Foreskin melanocyte (primary cell): ENCODE measurements at places on chromosomes 1 and 21.
A peak's percentile ranks its signal among the peaks of the same experiment; 100 is the strongest.

DNA sequence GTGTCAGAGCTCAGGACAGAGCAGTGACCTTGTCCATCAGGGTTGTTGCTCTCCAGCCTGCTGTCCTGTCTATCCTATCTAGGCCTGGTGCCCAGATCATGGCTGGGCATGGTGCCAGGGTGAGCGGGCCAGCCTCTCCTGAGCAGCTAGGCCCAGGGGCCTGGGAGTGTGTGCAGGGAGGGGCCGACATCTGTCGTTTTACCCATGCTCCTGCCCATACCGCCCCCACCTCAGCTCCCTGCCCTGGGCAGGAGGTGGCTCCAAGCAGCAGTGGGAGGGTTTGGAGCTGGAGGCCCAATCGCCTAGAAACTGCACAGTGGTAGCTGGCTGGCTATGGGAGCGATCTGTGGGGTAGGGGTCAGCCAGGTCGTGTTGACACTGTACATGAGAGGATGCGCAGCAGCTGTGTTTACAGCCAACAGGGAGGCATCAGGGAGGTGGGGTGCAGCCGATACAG lies 6.5 kb downstream of the INSRR start:
- no peak for DNase-seq

DNA sequence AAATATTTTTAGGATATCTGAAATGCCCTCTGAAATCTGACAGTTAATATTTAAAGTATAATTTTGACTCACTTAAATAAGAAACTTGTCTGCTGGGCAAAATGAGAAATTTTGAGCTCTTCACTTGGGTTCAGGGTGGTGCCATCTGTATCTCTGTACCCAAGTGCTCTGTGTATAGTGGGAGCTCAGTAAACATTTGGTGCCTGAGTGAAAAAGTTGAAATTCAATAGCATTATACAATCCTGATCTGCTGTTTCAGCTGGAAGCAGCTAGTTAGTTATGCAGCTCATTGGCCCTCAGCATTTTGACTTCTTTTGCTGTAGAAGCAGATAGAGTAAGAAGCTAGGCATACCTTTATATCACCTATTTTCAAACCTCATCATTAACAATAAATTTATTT lies 73.3 kb downstream of the RPE65 start:
- no peak for DNase-seq

- no peak for DNase-seq
These were observed 5.2 kb downstream of the TTC22 start for GRCh38 chr1:54795841-54796468.

GRCh38 chr1:114455102-114455785 lies 55.8 kb downstream of the TRIM33 start:
- peak; percentile 20 for DNase-seq

DNA sequence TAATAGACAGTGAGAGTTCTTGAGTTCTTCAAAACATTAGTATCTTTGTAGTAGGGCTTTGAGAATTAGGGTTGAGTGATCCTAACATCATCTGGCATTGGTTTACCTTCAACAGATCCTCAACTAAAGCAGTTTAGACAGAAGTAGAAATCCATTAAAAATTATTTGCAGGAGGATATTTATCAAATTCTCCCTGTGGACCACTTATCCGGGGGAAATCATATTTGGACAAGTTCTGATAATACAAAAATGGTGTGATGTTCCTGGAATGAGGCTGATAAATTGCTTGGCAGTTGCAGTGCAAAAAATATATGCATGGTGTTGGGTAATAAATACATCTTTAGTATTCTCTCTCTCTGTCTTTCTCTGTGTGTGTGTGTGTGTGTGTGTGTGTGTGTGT lies 115.1 kb upstream of the CHODL start:
- no peak for DNase-seq

DNA sequence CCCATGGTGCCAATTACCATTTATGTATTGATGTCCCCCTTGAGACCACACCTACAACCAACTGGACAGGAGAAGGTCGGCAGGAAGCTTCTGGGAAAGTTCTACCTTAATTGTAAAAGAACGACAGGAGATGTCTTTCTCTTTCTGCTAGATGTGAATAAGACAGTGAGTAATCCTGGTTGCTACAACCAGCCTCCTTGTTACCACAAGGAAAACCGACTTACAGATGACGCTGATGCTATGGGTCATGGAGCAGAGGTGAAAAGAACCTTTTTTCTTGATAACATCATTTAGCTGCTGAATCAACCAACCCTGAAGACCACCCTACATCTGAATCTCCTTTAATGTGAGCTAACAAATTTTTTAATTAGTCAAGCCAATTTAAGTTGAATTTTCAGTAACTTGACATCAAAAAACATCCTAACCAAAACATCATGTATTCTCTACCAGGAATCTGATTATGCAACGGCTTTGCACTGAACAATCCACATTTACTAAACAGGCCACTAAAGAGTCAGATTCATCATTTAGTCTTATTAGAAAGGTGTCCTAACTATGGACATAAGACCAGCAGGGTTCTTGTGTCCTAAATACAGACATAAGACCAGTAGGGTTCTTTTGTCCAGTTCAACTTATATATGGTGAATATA lies 23.0 kb downstream of the RGS2 start:
- DNase-seq = no peak

- DNase-seq = no peak
These were observed 38.9 kb upstream of the ZBTB18 start for GRCh38 chr1:244012202-244012601.

DNA sequence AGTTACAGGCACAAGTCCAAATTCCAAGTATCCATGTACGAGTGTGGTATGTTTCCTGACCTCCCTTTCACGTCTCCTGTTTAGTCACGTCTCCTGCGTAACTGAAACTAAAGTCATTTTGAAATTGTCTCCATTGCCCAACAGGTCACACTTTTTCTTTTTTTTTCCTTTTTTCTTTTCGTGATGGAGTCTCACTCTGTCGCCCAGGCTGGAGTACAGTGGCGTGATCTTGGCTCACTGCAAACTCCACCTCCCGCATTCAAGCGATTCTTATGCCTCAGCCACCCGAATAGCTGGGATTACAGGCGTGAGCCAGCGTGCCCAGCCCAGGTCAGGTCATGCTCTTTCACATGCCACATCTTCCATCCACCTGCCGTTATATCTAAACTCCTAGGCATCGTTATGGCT lies 38.2 kb downstream of the L1TD1 start:
- DNase-seq = no peak

DNA sequence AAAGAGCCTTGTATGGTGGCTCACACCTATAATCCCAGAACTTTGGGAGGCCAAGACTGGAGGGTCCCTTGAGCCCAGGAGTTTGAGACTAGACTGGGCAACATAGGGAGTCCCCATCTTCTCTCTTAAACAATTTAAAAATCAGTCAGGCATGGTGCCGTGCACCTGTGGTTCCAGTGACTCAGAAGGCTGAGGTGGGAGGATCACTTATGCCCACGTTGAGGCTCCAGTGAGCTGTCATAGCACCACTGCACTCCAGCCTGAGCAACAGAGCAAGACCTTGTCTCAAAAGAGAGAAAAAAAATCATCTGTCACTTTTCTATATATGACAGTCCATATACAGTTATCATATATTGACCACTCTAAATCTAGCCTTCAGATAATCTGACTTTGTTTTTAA lies 658.3 kb downstream of the LTN1 start:
- no peak for DNase-seq

GRCh38 chr21:46322351-46323226 lies 1.1 kb downstream of the C21orf58 start:
- DNase-seq = peak; percentile 16

GRCh38 chr1:45012639-45013278 lies 705 bp downstream of the UROD start:
- DNase-seq = peak; percentile 31

DNA sequence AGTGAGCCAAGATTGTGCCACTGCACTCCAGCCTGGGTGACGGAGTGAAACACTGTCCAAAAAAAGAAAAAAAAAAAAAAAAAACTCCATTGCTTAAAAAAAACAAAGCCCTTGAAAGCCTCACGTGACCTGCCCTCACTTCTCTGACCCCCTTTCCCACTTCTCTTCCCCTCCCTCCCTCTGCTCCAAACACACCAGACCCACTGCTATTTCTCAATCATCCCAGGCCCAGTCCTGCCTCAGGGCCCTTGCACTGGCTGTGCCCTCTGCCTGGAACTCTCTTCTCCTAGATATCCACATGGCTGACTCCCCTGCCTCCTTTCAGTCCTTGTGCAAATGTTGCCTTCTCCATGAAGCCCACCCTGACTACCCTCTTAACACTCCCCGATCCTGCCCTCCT lies 45.4 kb upstream of the TARDBP start:
- DNase-seq = no peak

DNA sequence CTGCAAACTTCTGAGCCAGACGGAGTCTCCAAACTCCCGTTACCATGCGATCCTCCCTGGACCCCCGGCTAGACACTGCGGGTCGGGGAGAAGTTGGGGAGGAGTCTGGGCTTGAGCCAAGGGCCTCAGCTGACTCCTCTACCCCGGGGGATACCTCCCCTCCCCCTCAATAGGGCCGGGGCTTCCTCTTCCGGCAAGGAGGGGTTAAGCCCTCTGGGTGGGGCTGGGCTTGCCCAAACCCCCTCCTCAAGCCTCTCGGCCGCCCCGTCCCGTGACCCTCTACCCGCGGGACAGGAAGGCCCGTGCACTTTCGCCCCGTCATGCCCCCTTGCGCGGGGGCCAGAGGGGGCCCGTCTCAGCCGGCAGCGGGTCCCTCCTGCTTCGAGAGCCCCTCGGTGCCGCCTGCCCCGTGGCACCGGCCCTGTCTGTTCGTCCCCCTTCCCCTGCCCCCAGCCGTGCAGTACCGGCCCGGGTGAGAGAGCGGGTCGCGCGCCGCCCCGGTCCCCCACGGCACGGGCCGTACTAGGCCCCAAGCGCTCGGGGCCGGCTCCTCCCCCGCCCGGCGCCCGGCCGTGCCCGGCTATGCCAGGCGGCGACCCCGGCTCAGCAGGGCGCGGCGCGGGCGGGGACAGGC lies 652 bp downstream of the ARL8A start:
- DNase-seq = no peak

- DNase-seq = peak; percentile 94
These were observed at the start of gene PMVK for GRCh38 chr1:154936555-154937084. Gene PMVK, minus strand, starts transcription at chr1:154936719. Its CDS starts 34 bp downstream, at chr1:154936685.

DNA sequence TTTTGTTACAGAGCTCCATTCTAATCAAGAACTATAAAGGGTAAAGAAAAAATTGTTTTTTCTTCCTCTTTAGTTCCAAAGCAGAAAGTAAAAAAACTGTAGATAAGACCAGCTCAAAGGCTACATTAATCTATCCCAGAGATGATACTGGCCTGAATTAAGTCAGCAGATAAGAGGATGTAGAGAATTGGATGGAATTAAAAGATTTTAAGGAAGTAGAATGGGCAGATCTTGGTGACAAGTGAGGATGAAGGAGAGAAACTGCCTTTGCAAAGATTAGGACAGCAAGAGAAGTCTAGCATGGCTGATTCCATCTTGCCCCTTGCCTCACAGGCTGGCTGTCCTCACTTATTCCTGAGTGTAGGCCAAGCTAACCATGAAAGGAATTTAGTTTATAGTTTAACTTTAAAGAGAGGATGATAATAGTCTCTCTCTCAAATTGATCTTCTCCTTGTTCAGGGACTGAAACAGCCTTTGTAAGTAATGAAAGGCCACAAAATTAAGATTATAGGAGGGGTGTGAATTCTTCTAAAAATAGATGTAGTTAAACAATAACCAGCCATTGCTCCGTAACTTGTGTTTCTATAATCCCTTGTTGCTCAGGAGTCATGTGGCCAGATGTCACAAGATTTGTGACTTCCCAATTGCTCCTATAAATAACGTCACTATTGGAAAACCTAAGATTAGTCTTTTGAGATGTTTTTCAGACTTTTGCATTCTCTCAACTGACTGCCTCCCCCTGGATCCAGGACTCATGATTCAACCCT lies 265.0 kb upstream of the USP24 start:
- peak; percentile 71 for DNase-seq

GRCh38 chr1:43073490-43074230 lies 98.4 kb downstream of the EBNA1BP2 start:
- peak; percentile 57 for DNase-seq

- no peak for DNase-seq
These were observed 139.5 kb upstream of the SAMSN1 start for GRCh38 chr21:14685568-14685967.

DNA sequence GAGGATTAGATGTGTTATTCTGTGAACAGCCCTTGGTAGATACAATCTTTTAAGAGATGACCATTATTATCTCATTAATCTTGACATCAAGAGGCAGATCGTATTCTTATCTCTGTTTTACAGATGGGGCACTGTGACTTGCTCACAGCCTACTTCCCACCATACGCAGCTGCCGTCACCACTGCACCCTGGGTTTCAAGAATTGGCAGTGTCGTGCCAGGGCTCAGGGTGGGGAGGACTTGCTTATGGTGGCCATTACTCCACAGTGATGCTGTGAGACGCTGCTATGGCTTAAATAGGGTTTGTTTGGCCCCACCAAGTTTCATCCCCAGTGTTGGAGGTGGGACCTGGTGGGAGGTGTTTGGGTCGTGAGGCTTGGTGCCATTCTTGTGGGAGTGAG lies 45.4 kb upstream of the ZC3H12A start:
- DNase-seq = no peak

GRCh38 chr1:17465228-17465627 lies 25.8 kb upstream of the RCC2 start:
- DNase-seq = no peak

DNA sequence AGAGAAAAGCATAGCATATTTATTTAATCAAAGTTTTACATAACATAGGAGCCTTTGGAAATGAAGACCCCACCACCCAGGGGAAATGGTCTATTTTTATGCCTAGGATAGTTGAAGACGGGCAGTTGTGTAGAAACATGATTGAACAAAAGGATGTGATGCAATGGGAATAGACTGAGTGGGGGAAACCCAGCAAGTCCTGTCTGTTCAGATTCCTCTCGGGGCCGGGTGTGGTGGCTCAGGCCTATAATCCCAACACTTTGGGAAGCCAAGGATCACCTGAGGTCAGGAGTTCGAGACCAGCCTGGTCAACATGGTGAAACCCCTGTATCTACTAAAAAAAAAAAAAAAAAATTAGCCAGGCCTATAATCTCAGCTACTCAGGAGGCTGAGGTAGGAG lies 298.3 kb downstream of the MATN1 start:
- no peak for DNase-seq

DNA sequence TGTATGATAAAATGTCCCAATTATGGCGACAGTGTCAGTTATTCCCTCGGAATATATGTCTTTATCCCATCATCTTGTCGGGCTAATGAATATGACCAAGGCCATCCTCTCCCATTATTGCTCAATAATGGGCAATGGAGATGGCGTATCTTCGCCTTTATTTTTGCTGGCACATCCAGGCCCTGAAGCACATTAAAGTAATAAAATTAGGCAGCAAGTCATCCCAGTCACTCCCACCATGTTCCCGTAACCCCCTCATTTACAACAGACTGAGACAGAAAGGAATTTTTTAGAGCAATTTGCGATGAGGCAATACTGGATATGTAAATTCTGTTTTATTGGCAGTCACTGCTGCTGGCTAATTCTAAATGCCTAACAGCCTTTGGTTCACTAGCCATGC lies 35.3 kb downstream of the CLIC6 start:
- DNase-seq = no peak
